ENCODE measurements at places on chromosomes 11 and 22.

DNA sequence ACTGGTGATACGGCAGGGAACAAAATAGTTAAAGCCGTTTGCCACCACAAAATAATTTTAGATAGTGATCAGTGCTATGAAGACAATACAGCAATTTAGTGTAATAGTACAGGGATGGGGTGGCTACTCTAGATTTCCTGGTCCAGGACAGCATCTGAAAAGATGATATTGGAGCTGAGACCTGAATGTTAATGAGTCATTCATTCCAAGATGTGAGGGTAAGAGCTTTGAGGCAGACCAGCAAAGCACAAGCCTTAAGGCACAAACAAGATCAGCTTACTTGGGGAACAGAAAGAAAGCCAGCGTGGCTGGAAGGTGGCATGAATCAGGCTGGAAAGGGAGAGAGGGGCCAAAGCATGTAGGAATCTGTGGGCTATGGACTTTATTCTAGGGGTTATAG is 132.3 kb downstream of the TRIM44 start:
- DNase-seq: no peak

- no peak for DNase-seq
These were observed 103.8 kb downstream of the RRAS2 start for GRCh38 chr11:14255238-14255534.

- no peak for DNase-seq
These were observed 15.6 kb upstream of the CYP2R1 start for GRCh38 chr11:14907411-14908213.

- DNase-seq: no peak
These were observed 129.5 kb downstream of the FAM76B start for GRCh38 chr11:95660038-95660437.

- peak; percentile 50 for DNase-seq
These were observed at the start of gene TMEM126A for GRCh38 chr11:85647604-85648299. Gene TMEM126A (plus strand): TSS chr11:85647967. CDS start chr11:85650256, 2,289 bp downstream.

GRCh38 chr11:122720107-122720881 is 64.8 kb downstream of the UBASH3B start:
- no peak for DNase-seq

- no peak for DNase-seq
These were observed 16.3 kb downstream of the SPTY2D1 start for GRCh38 chr11:18617688-18618341.

- DNase-seq: no peak
These were observed 50.9 kb downstream of the APOL1 start for GRCh38 chr22:36303874-36304273.

DNA sequence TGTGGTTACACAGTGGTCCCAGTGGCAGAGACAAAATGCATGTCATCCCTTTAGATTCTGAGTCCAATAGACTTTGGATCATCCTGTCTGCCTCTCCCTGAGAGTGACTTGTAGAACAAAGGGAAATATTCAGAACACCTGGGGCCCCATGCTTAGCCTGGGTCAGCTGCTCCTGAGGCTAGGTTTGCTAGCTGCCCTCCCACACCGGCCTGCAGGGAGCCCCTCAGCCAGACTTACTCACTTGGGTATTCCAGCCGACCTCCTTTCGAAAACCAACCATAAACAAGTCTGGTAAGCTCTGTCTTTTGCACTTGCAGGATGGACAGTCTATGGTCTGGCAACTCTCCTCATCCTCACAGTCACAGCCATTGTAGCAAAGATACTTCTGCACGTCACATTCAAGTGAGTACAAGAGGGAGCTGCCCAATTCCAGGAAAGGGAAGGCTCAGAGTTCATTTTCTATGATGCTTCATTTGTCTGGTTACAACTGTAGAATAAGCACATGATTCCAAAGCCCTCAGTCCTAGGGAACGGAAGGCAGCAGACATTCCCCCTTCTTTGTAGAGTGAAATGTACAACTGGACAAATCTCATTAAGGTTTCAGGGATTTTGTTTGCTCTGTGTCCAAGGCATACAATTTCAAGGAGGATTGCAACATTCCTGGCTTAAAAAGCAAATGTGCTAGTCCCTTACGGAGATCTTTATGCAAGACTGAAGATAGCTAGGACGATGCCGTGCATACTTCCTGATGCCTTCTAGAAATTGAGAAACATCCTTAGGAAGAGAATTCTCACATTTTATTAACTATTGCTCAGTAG is 65.5 kb upstream of the EMID1 start:
- DNase-seq: no peak

DNA sequence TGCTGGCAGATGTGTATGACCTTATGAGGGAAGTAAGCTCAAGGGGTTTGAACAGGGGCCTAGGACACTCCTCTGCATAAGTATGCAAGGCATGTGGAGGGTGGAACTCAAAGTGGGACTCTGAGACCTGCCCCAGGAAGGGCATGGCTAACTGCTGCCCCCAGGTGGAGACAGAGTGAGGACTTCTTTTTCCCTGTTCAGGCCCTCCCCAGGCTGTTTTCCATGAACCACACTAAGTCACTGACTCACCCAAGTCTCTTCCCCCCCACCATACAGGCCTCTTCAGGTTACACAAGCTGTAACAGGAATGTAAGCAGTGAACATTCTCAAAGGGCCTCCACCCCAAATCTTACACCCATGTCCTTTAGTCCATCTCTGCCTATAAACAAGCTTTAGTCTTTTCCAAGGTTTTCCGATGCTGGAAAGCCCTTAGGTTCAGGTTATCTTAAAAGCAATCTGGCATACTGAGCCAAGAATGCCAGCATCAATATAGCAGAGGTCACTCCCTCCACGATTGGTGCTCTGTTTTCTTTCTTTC is 13.1 kb downstream of the EEF1G start:
- peak; percentile 89 for DNase-seq

DNA sequence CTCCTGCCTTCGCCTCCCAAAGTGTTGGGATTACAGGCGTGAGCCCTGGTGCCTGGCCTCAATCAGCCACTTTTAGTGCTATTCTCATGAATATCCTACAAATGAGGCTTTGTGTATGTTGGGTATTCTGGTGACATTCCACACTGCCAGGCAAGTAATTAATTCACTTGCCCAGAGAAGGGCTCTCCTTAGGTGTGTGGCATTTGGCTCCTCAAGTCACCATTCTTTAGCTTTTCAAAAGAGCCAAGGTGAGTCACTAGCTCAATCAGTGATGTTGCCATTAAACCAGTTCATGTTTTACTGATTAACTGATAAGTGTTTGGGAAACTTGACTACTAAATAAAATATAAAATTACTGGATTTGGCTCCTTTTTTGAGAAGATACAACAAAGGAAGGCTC is 52.2 kb downstream of the SLC25A17 start:
- DNase-seq: no peak

- DNase-seq: no peak
These were observed 9.7 kb downstream of the SPTBN2 start for GRCh38 chr11:66719111-66719872.

DNA sequence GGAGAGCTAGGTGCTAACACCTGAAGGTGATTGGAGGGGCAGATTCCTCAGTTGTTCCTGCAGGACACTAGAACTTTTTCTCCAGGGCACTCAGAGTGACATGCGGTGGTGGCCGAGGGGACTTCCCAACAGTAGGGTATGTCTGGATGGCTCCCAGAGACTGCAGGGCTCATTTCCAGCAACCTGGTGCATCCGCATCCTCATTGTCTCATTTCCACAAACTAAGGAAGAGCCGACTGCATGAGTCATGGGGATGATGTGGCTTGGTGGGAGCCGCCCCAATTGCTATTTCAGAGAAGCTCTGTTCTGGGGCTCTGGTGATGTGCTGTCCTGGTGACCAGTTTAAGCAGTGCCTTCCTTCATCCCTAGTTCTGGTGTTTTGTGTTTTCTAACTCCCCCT is 2.8 kb upstream of the ROBO4 start:
- DNase-seq: peak; percentile 28

DNA sequence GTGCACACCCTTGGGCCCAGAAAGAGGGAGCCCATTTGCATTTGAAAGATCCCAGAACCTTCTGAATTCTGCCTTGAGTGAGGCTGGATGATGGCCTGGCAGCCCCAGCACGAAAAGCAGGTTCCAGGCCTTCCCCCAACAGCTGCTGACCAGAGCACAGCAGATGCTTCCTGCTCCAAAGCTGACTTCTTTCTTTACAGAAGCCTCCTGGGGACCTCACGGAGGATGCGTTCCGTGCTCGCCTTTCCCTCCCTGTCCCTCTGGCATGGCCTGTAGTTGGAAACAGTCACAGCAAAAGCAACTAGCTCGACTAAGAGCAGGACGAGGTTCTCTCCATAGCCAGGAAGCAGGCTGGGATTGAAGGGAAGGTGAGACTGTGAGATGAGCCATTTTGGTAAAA is 107.7 kb upstream of the B3GAT1 start:
- DNase-seq: no peak

DNA sequence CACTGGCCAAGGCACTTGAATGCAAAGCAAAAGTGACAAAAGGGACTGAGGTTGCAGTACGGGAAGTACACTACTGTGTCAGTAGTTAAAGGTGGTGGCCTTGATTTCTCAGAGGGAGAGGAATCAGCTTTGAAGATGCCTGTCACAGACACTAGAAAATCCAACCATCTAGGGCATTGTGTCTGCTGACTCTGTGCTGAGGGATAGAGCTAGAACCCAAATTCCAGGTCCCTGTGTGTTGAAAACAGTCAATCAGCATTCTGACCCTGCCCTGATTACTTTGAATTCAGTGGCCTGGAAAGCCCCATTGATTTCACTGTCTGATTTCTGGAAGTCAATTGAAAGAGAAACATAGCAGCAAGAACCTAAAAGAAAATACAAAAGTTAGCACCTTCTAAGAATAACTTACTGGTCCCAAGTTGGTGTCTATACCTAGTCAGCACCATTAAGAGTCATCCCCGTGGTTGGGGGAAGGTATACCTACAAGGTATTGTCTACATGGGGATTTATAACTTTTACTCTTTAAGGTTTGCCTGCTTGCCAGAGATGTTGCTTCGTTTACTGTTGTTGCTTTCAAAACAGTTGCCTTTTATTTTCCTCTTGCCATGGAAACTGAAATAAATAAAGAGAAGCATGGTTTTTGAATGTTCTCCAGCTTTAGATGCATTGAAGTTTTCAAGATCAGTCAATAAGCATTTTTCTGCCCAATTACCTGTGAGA is 97.3 kb downstream of the PDHX start:
- no peak for DNase-seq

GRCh38 chr11:130480711-130481140 is 32.3 kb downstream of the ADAMTS15 start:
- no peak for DNase-seq

DNA sequence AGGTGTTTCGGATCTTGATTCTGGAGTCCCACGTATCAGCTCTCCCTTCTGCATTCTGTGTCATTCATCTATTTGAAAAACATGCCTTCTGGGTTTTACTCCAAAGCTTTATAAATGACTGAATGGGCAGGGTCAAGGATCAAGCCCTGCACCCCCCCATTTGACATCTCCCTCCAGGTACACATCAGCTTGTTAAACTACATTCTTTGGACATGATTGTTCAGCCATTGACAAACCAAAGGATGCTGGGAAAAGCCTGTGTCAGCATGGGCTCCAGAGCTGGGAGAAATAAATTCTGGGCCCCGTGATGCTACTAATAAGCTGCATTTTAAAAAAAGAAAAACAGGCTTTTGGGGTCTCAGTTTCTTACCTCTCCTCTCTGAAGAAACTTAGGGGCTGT is 103.7 kb downstream of the DSCAML1 start:
- no peak for DNase-seq

DNA sequence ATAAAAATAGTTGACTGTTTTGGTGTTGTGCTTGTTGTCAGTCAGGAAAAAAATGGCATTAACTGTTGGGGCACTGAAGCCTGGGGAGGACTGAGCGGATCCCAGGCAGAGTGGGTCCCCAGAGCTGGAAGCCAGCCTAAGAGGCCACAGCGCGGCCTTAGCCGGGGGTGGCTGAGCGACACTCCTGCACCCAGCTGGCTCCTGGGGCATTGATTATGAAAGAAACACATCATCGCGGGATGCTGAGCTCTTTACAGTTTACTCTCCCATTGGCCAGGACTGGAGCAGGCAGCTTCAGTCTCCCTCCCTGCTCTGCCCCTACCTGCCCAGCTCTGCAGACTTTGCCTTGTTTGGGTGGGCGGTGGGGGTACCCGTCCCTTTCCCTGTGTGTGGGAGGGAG is 121.5 kb downstream of the ST3GAL4 start:
- no peak for DNase-seq

GRCh38 chr11:74357449-74357848 is 40.8 kb downstream of the PGM2L1 start:
- DNase-seq: no peak

DNA sequence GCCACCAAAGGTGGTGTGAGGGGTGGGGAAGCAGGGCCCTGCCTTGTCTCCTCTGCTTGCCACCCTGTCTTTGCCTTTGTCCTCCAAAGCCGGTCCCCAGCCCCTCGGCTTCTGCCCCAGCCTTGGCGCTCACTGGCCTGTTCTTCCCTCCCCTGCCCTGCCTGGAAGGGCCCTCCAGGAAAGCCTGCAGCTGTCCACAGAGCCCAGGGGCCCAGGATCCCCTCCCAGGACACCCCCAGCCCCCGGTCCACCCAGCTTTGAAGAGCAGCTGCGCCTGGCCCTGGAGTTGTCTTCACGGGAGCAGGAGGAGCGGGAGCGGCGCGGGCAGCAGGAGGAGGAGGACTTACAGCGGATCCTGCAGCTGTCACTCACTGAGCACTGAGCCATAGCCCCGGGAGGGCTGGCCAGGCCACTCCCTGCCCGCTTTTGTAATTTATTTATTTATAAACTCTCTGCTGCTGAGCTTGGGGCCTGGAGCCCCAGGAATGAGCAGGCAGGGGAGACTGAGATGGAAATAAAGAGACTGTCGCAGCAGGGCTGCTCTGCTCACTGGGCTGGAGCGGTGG is 1.3 kb upstream of the SSH3 start:
- DNase-seq: peak; percentile 80

DNA sequence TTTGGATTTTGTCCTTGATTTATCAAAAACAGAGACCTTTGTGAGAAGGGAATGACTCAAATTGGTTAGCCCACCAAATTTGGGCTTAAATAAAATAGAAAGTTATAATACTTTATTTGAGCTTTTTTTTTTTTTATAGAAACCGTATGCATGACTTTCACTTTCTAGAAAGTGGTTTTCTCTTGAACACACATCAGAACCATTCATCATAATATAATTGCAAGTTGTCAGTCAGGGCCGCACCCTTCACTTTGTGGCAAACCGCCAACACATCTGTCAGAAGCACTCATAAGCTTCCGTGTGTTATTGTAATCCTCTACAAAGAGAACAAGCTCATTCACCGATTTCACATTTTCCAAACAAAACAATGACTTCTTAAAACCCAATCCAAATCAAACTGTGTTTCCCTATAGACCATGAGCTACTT is 76.1 kb downstream of the SOX6 start:
- DNase-seq: no peak

GRCh38 chr11:98423933-98424332 is 596.8 kb upstream of the CNTN5 start:
- no peak for DNase-seq

DNA sequence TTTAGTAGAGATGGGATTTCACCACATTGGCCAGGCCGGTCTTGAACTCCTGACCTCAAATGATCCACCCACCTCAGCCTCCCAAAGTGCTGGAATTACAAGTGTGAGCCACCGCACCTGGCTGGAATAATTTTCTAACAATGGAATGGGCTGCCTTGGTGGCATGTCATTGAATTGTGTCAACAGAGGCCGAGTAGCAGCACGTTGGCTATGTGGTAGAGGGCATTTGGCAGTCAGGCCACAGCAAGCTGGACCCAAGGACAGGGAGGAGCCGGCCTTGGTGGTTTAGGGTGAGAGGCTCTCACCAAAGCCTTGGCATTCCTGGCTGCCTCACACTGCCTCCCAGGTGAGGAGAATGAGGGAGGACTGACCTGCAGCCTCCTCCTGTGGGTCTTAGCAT is 4.1 kb upstream of the NIPSNAP1 start:
- DNase-seq: no peak

All from smooth muscle cell of the brain vasculature (primary cell).